ENCODE measurements at places on chromosomes 6 and 20. TPM values are rescaled to one million over a fixed set of nuclear protein-coding genes. Genes with fewer than 3 reads are reported as not detected.

Gene AFG1L
- total RNA-seq = 4.7 TPM

Gene RAET1L
- not detected for total RNA-seq

Gene TMEM14B
- total RNA-seq = 83.6 TPM

Gene MEI4
- not detected for total RNA-seq

Gene TMEM181
- total RNA-seq = 20.5 TPM

Gene RIMS1
- not detected for total RNA-seq

Gene HLA-DQA2
- total RNA-seq = not detected

Gene DEFB126
- not detected for total RNA-seq

Gene PTCRA
- not detected for total RNA-seq

Gene C6orf15
- not detected for total RNA-seq

GRCh38 chr6:52373151-52373690 is 11.3 kb downstream of the PAQR8 start:
- no peak for DNase-seq

GRCh38 chr6:105253787-105254186 is 74.0 kb upstream of the POPDC3 start:
- no peak for DNase-seq

- DNase-seq = no peak
Observed at GRCh38 chr6:26211963-26212362, 124.7 kb downstream of the HFE start.

- no peak for DNase-seq
Observed at GRCh38 chr20:25399037-25399430, 8.4 kb upstream of the ABHD12 start.

- DNase-seq = no peak
Observed at GRCh38 chr6:46925563-46926253, 4.0 kb upstream of the ADGRF5 start.

GRCh38 chr20:60116128-60116909 is 158.1 kb downstream of the CDH26 start:
- no peak for DNase-seq

DNA sequence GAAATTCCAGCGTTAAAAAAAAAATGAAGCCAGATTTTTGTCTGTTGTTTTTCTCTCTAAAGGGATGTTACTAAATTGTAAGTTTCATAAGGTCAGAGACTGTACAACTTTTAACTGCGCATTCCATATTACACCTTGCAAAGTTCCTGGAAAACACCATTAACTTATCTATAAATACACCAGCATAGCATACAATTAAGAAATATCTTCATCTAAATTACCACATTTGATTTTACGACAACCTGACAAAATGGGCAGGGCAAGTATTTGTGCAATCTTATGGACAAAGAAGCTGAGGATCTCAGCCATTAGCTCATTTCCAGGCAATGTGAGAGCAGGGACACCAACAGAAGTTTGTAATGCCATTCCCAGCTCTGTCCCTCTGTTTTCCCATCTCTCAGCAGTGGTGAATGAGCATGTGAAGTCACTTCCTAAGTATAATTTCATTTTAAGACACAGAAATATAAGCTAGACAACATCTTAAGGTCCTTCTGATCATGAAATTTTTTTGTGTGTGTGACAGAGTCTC is 12.9 kb upstream of the GCM1 start:
- no peak for DNase-seq

DNA sequence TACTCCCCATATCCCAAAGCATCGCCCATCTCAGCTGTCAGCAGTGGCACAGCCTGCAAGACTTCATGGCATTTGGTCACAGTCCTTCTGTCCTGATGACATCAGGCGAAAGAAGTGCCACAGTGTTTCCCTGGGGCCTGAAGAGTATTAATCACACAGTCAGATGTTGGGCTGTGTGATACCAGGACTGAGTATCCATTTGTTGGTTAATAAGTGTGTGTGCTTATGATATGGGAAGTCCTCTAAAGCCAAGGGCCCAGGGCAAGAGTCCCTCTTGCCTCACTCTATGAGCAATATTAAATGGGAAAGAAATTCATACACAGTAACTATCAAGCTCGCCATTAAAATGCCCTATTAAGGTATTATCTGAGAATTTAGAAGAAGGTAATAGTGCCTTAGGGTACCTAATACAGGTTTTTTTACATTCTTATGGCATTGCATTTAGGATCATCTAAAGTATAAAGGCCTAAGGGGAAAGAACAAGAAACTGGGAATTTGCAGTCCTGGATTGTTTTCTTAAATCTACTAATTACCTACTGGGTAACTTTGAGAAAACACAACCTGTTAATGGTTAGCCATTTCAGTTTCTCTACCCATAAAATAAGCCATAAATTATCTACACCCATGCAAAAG is 204.1 kb upstream of the PREP start:
- no peak for DNase-seq

- no peak for DNase-seq
Observed at GRCh38 chr6:128657181-128657580, 136.8 kb upstream of the PTPRK start.

- DNase-seq = no peak
Observed at GRCh38 chr6:24957199-24957598, 21.4 kb upstream of the RIPOR2 start.

- no peak for DNase-seq
Observed at GRCh38 chr20:44091026-44091425, 96.0 kb downstream of the JPH2 start.

DNA sequence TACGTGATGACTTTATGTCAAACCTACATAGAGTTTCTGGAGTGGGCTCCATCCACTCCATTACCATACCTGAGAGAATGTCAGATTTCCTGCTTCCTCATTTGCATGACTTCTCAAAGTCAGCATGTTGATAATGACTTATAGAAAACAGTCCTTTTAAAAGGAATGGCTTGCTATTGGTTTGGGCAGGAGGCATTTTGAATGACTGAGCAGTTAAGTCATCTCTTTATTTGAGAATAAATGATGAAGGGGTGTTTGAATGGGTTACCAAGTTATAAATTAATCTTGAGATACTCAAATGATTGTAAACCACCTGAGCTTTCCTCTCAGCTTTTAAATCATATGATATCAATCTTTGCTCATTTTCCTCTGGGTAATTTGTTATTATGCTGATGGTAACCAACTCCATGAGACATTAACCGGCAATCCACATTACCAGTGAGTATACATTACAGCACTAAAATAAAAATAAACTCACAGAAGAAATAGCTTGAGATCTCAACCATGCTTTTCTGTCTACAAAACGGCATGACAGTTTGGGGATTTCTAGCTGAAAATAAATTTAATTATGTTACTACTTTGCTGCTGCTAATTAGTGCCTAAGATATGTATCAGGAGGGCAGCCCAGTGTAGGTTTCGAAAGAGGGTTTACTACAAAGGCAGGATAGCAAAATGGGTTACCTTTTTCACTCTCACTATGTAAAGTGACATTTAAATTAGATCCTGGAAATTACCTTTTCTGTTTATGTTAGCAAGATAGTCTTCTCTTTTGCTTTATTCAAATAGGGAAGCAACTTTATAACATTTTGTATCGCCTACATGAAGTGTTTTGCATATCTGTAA is 78.8 kb downstream of the RPS12 start:
- DNase-seq = no peak

- peak; percentile 49 for DNase-seq
Observed at GRCh38 chr6:32685603-32686002, 19.1 kb upstream of the HLA-DQB1 start.

DNA sequence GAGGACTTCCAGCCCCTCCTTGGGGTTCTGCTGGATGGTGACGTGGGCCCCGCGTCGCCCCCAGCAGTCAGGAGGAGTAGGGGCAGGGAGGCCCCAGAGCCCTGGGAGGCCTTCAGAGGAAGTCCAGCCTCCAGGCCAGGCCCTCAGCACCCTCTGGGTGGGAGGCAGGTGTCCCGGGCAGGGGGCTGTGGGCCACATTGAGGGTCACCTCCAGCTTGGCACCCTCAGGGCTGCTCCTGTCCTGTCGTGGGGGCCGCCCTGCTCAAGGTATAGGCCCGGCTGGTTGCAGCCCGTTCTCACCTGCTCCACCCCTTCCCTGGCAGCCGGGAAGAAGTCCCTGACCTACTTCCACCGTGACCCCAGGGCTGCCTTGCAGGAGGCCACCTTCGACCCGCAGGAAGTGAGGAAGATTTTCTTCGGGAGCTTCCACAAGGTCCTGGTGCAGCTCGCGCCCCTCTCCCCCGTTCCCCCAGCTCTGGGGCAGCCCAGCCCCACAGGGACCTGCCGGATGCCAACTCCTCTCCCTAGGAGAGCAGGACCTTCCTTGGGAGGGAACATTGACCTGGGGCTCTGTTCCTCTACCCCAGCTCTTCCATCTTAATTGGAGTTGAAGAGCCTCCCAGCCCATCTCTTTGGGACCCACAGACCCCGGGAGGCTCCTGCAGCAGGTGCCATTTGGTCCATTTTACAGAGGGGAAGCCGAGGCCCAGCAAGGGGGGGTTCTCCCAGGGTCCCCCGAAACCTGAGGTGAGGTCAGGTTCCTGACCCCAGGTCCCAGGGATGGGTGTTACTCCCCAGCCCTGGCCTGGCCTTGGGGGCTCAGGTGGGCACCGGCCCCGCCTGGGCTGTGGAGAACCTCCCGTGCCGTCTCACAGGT is 26.4 kb downstream of the COL20A1 start:
- DNase-seq = no peak

GRCh38 chr20:57964011-57964862 is 254.4 kb upstream of the PMEPA1 start:
- no peak for DNase-seq

- no peak for DNase-seq
Observed at GRCh38 chr20:57195469-57196100, 70.9 kb downstream of the BMP7 start.

DNA sequence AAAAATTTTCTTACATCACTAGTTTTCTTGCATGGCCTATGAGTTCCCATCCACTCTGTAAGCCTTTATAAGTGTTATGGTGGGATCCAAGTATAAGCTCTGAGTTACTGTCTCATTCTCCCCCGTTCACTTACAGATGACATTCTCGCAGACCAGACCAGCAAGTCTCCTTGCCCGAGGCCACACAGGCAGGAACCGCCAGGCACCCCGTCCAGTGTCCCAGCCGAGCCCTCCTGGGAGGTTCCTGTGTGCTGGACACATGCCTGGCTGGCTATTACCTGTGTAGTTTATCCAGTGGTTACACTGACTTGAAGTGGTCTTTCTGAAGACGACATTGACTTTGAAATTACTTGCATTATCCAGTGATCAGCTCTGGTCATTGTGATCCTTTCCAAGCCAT is 234.8 kb upstream of the QKI start:
- no peak for DNase-seq

DNA sequence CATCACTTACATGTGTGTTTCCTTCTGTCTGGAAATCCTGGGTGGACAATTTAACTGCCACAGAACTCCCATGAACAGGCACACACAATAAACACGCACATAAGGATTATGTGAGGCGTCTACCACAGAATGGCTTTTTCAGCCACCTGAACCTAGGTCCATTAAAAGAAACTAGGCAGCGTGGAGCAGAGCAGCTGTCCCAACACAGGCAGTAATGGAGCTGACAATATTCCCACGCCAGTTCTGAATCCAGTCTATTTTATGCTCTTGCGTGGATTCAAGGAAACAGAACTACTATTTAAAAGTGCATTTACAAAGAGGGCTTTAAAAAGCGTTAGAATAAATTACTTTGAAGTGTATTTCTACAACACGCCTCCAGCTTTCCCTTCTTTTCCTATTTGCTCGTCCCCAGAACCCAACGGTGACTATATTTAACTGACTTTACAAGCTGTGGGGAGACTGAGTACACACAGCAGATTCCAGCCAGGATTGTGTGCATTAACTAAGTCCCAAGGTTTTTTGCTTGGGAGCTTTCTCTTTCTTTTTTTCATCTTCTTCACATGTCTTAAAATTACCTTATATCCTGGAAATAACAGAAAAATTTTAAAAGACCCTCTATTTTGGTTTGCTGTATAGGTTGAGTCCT is 95.9 kb downstream of the GMDS start:
- no peak for DNase-seq

DNA sequence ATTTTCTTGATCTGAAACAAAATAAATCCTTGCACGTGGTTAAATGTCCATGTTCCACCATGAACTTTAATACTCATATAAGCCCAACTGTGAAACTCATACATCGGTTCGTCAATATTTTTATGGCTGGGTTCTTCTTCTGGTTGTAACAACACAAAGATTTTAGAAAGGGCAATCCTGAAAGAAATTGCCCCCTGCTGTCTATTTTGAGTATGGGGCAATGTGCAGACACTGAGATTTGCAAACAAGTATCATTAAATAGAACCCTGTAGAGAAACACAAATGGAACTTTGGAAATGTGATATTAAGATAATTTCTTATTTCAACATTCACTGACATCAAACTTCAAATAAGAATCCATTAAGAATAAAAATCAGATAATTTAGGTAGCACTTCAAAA is 80.2 kb upstream of the PHACTR1 start:
- DNase-seq = no peak

DNA sequence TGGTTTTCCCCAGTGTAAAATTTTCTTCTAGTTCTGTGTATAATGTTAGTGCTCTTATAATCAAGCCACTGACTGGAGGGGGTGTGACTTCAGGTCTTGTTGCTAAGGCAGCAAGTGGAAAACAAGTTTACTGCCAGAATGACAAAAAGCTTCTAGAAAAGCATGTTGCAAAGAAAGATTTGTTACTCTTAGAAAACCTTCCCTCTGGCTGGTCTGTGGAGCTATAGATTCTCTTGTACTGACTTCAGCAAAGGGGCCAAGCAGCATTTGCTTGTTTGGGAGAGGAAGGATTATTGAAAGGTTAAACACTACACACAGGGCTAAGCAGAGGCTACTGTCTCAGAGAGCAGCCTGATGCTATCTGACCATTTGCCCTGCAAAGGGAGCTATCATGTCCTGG is 288.8 kb downstream of the BTBD9 start:
- DNase-seq = no peak

GRCh38 chr20:32150291-32150848 is 40.9 kb downstream of the TM9SF4 start:
- no peak for DNase-seq

DNA sequence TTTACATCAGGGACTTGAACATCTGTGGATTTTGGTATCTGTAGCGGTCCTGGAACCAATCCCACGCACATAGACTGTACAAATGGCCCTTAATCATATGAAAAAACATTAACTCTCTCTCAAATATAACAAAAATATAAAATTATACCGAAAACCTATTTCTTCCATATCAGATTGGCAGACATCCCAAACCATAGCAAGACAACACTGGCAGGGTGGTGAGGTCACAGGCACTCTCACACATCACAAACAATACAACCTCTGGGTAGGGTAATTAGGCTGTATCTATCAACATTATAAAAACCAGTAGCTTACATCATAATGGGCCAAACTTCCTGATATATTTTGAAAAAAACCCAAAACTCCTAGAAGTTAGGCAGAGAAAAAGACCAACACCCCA is 40.9 kb downstream of the OVOL2 start:
- DNase-seq = no peak
